Activated CD8-positive, alpha-beta memory T cell treated with anti-CD3 and anti-CD28 coated beads for 48 hours (primary cell): ENCODE measurements at places on chromosomes 13 and 19.

DNA sequence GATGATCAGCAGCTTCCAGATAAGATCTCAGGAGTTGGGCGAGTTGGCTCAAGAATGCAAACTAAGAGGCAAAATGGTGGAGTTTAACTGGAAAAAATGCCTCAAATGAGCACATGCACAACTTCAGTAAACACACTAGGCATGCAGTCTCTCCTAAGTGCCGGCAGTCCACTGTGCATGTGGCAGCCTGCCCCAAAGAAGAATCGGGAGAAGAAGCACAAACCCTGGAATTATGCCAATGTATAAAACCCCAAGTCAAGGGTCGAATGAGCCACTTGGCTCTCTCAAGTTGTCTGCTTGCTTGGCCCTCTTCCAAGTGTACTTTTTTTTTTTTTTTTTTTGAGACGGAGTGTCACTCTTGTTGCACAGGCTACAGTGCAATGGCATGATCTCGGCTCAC, 53.3 kb upstream of the SLITRK1 start:
- no peak for DNase-seq

- DNase-seq, result no peak
Measured at GRCh38 chr19:11025006-11025405, 64.2 kb downstream of the SMARCA4 start.

- DNase-seq, result no peak
Measured at GRCh38 chr13:106480351-106480910, 55.0 kb downstream of the EFNB2 start.

GRCh38 chr13:33426131-33426530, 140.6 kb upstream of the STARD13 start:
- no peak for DNase-seq

DNA sequence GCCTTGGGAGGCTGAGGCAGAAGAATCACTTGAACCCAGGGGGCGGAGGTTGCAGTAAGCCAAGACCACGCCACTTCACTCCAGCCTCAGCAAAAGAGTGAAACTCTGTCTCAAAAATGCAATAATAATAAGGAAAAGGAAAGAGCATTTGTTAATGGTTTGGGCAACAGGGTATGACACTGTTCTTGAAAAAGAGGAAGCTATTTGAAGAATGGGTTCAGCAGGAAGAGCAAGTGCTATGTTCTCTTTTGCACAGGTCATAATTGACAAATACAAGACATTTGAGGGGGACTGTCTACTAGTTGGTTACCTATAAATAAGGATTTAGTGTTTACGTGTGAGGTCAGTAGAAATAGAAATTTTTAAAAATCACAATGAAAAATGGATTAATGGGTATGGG, 218.3 kb downstream of the DCT start:
- DNase-seq, result no peak

GRCh38 chr13:80921541-80921940, 580.6 kb upstream of the SPRY2 start:
- no peak for DNase-seq

GRCh38 chr13:78610381-78610883, 7.1 kb upstream of the POU4F1 start:
- no peak for DNase-seq

DNA sequence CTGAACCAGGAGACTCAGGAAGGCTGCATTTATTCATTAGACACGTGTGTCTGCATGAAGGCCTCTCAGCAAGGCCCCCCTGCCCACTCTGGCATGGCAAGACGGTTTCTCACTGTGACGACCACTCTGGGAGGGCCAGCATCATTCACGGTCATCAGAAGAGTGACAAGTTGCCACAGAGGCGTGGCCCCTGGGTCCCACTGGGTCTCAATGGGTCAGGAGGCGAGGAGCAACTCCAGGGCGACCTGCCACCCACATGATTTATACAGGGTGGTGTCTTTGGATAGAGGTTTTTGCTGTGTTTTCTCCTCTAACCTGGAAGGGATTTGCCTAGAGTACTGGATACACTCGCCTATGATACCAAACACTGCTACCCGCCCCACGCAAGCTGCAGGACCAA, 60.7 kb downstream of the KLF2 start:
- no peak for DNase-seq

- DNase-seq, result no peak
Measured at GRCh38 chr13:95388420-95389079, 87.3 kb upstream of the ABCC4 start.

- no peak for DNase-seq
Measured at GRCh38 chr13:110233951-110234280, 73.0 kb downstream of the COL4A1 start.

DNA sequence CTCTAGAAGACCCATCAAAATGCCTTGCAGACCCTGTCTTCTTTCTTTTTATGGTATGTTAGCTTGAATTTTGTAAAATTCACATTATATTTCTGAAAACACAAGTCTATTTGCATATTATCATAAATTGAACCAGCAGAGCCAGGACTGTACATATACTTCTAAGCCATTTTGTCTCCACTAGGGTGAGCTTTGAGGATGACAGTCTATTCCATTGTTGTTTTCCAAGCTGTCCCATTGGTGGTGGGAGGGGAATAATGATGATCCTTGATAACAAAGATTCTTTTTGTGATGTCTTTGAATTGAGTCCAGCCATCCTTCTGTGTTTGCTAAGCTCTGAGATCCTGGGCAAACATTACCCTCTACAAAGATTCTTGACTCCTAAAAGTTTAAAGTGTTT, 359.3 kb upstream of the PCDH20 start:
- no peak for DNase-seq
